COR-L47 (cell line): ENCODE measurements at places on chromosomes 2 and 18.

GRCh38 chr2:118498943-118499342 lies 348.5 kb downstream of the EN1 start:
- no peak for DNase-seq

- no peak for DNase-seq
These were observed 818.6 kb downstream of the SUCLG1 start for GRCh38 chr2:83640506-83640905.

GRCh38 chr2:172084645-172085459 lies 455 bp upstream of the DLX1 start:
- peak; percentile 97 for DNase-seq

GRCh38 chr2:215659650-215660049 lies 223.8 kb upstream of the FN1 start:
- no peak for DNase-seq

DNA sequence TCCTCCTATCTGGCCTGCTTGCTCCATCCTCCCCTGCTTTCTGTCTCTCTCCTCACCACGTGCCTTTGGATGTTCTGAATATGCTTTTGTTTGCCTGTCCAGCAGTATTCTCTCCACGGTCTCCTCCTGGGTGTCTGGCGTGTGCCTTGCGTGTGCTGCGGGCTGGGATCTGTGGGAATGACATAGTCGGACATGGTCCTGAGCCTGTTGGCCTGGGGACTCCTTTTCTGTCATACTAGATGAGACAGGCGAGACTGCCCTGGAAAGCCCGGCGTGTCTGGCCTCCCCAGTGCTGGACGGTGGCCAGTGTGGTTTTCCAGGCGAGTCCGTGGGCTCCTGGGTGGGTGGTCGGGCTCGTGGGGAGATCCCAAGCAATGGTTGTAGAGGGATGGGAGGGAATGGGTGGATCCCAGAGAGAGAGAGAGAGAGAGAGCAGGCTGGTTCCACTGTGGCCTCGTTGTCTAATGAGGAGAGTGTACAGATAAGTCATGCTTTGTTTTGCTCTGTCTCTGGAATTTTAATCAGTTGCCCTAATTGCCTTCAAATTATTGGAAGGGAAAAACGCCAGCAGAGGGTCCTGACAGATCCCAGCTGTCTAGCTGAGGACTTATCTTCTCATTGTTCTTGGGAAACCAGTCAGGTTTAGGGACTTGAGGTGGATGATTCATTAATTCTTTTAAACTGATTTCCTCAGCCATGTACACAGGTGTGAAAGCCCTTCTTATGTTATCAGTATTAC lies 58.3 kb downstream of the HPCAL1 start:
- no peak for DNase-seq

- DNase-seq: no peak
These were observed 2750.9 kb downstream of the RPIA start for GRCh38 chr2:91442246-91442905.

DNA sequence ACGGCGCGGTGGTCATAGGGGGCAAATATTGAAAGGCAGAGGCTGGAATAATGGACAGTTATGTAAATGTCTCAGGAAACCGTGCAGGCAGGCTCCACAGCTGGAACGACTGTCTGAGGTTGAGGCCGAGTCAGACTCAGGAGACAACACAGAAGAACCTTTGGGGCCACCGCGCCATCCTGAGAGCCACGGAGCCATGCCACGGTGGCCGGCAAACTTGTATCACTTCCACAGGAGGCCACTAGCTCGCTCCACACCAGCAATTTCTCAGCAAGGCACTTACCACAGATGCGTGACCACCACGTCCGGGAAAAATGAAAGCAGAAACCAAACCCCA lies 156.7 kb upstream of the SALL3 start:
- no peak for DNase-seq

- DNase-seq: no peak
These were observed 279.0 kb upstream of the STON1 start for GRCh38 chr2:48250943-48251342.

GRCh38 chr2:102971701-102972100 lies 209.9 kb downstream of the TMEM182 start:
- no peak for DNase-seq

DNA sequence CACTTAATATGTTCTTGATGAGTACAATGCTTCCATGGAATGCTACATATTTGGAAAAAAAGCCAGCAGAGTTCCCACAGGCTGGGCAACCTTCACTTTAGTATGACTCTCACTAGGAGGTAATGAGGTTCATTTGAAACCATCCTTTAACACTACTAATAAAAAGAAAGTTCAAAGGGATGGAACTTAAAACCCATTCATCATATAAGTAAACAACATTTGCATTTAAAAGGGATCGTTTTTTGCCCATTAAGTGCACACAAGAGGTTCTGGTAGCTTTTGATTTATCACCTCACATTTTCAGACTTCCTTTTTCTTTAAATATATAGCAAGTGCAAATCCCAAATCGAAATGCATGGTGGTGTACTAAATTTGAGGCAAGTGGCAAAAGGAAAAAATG lies 270.8 kb upstream of the DCC start:
- peak; percentile 2 for DNase-seq

- no peak for DNase-seq
These were observed 9.1 kb downstream of the MARCHF4 start for GRCh38 chr2:216363221-216363620.

GRCh38 chr2:207163053-207163755 lies 2.5 kb downstream of the KLF7 start:
- DNase-seq: no peak

GRCh38 chr2:158797963-158798700 lies 3.0 kb downstream of the DAPL1 start:
- no peak for DNase-seq

GRCh38 chr2:235607546-235608199 lies 113.8 kb downstream of the AGAP1 start:
- DNase-seq: no peak

DNA sequence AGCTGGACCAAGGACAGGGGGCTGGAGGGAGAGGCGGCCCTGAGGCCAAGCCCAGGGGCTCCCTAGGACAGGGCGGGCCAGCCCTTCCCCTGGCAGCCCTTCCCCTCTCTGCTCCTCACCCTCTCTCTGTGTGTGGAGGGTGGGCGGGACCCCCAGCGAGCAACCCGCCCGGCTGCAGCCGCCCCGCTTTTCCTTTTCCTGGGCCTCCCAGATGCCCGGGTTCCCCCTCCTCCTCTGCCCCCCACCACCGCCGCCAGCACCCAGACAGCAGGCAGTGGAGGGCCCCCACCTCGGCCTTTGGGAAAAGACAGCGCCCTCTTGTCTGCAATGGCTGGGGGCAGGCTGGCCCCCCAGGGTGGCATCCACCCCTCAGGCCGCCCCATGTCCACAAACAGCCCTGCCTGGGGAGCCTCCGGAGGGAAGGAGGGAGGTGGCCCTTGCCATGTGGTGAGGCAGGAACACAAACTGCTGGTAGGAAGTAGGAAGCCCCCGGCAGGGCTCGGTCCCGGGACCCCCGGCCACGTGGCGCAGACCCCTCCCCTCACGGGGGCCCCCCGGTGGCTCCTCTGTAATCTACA lies 135.1 kb upstream of the CTDP1 start:
- no peak for DNase-seq

GRCh38 chr2:181241797-181242196 lies 215.4 kb upstream of the ITGA4 start:
- no peak for DNase-seq

GRCh38 chr2:129757915-129758783 lies 221.3 kb upstream of the RAB6C start:
- no peak for DNase-seq

- no peak for DNase-seq
These were observed 23.7 kb downstream of the CYP27A1 start for GRCh38 chr2:218805627-218806026.

- DNase-seq: no peak
These were observed 30.8 kb upstream of the LRP2 start for GRCh38 chr2:169393068-169393590.

DNA sequence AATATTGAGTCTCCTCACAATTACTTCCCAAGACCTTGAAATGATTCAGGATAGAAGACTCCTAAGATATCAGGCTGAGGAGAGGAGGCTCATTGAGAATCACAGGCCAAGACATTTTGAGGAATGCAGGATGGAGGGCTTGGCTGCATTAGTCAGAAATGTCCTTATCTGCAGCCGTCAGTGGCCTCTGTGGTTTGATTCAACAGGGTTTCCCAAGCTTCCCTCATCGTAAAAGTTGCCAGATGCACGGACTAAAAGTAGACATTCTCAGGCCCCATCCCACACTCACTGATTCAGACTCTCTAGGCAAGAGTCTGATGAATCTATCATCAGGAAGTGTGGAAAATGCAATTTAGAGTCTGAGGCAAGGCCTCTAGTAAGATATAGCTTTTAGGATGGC lies 34.0 kb upstream of the TMEM178A start:
- no peak for DNase-seq

DNA sequence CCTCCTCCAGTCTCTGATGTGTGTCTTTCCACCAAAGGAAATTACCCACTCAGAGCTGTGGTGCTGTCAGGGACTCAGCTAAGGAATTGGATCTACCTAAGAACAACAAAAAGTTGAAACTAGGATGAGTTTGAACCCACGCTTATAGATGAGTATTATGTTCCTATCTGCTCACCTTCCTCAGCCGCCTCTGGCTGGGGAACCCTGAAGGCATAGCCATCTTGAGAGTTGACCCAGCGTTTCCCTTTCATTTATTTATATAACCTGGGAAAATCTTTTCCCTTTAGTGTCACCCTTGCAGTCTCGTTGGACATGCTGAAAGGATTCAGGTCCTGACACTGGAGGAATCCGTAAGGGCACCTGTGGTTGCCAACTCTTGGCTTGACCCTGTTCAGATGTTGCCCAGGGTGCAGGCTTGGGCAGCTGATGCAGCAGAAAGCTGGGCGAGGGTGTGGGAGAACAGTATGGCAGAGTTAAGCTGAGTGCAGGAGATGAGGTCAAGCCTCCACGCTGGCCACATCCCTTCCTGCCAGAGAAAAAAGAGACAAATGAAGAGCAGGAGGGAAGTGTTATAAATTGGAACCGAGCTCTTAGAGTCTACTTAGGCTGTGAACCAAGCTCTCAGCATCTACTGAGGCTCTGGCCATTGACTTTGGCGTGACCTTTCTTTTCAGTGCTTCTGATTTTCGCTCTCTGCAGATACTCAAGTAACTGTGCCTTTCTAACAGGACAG lies 1.9 kb downstream of the CDH20 start:
- no peak for DNase-seq

DNA sequence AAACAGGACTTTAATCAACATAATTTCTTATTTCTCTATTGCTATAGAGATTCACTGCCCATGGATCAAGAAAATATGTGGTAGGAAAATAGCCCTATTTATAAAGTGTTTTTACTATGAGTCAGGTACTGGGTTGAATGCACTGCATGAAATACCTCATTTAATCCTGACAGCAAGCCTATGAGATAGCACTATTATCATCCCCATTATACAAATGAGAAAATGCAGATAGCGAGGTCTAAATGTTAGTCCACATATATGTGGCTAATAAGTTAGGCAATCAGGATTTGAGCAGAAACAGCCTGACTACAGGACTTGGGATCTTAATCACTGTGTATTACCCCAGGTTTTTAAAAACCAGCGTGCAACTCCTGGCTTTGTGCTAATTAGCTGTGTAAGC lies 8.5 kb upstream of the LYPD1 start:
- no peak for DNase-seq

- no peak for DNase-seq
These were observed 20.5 kb upstream of the KIF3C start for GRCh38 chr2:26002632-26003310.

- DNase-seq: no peak
These were observed 87.1 kb upstream of the RAB6C start for GRCh38 chr2:129892360-129892759.

DNA sequence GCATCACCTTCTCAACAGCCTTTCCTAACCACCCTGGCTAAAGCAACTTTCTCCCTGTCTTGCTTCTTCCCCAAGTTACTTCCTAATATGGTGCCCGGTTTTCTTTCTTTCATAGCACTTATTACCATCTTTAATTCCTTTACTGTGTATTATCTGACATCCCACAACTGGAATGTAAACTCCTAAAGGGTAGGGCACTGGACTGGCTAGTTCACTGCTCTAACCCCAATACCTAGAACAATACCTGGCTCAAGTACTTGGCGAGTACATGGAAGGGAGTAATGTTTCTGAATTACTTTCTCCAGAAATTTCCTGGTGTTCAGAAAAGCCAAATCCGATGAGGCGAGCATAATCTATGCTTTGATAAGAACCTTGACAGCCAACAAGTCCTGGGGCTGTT lies 22.7 kb upstream of the RNF103 start:
- DNase-seq: no peak

DNA sequence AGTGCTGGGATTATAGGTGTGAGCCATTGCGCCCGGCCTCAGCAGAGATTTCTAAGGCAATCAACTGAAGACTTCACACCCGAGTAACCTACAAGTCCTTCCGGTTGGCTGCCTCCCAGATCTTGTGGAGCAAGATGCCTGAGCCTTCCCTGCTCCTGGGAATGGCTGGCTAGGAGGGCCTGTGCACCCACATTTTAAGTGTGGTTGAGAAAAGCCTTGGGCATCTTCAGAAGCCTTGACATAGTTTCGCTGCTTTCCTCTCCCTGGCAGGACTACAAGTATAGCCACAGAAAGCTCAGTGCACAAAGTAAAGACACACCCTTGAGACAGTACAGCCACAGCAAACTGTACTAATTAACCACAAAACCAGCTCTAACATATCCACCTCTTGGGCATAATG lies 35.2 kb downstream of the E2F6 start:
- no peak for DNase-seq

DNA sequence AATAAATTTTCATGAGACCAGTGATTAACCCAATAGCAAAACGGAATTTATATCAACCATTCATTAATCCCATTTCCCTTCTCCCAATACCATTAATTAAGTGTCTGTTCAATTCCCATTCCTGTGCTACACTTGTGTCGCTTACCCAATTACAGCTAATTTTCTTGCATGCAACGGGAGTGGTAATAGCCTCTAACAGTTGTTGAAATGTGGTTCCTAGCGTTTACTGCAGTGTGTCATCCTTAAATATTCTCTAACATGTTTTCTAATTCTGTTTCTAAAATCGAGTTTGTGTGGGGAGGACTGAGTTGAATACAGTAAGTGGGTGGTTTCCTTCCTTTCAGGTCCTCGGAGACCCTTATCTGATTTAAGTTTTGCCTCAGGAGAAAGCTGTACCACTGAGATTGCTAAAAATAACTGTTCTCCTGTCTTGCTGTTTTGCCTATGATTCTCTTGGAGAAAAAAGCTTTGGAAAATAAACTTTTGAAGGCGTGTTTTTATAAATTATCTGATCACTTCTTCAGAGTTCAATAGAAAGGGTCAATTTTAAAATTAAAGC lies 59.3 kb upstream of the LRRTM1 start:
- no peak for DNase-seq
